ENCODE measurements at places on chromosomes 1 and 21. TPM values are rescaled to one million over a fixed set of nuclear protein-coding genes. Genes with fewer than 3 reads are reported as not detected.

Gene NPPA
- total RNA-seq: not detected

Gene CDC42
- 298 TPM for total RNA-seq

Gene TIE1
- total RNA-seq: not detected

Gene MMEL1
- 0.97 TPM for total RNA-seq

Gene ACKR1
- not detected for total RNA-seq

Gene SLAMF9
- not detected for total RNA-seq

Gene KCNE2
- not detected for total RNA-seq

Gene CBR1
- 54.1 TPM for total RNA-seq

Gene CACNA1S
- not detected for total RNA-seq

Gene KRTAP22-2
- total RNA-seq: not detected

Gene ZNF687
- total RNA-seq: 27.2 TPM

Gene SERTAD4
- not detected for total RNA-seq

Gene RFX5
- total RNA-seq: 50.4 TPM

Gene SMIM1
- 4.2 TPM for total RNA-seq

Gene CD53
- 244 TPM for total RNA-seq

Gene OVAAL
- total RNA-seq: not detected

GRCh38 chr1:18192974-18193373 lies 85.4 kb downstream of the IGSF21 start:
- no peak for DNase-seq

DNA sequence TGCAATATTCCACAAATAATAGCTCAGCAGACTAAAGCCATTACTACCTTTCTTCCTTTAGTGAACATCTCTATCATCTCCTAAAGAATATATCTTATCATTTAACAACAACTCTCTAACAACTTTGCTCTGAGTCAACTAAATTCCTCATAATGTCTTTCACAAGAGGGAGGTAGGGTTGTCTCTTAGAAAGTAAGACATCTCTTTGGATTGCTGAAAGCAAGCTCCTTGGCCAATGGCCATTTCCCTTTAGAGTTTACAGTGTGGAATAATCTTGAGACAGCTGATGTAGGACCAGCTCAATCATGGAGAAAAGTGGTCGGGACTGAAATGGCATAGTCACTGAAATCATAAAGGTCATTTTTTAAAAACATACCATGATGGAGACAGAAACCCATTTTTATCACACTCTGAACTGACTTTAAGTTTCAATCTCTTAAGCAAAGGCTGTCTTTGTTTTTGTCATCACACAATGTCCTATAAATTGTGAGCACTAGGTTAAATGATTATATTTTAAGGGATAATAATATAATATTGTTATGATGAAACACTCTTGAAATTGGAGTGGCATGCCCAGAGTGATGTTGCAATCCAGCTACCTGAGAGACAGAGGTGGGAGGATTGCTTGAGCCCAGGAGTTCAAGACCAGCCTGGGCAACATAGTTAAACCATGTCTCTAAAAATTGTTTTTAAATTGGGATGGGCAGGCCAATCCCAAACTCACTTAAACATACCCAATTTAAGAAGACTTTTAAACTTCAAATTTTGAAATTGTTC lies 91.1 kb downstream of the SLC44A5 start:
- no peak for DNase-seq

DNA sequence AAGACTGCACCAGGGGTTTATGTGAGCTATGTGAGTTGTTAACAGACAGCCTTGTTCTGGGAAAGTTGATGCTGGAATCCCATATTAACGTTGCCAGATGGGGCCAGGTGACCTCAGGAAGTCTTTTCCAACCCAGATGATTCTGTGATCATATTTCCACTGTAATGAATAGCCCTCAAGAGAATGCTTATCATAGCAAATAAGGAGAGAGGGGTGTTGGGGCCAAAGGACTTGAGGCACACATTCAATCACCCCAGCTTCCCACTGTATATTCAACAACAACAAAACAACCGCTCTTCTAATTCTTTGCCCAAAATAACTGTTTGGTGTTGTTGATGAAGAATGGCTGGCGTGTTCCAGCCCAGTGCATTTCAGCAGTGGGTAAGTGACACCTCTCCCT lies 14.1 kb downstream of the ZNF697 start:
- no peak for DNase-seq

- DNase-seq: no peak
Observed at GRCh38 chr1:6874298-6874697, 89.0 kb downstream of the CAMTA1 start.

DNA sequence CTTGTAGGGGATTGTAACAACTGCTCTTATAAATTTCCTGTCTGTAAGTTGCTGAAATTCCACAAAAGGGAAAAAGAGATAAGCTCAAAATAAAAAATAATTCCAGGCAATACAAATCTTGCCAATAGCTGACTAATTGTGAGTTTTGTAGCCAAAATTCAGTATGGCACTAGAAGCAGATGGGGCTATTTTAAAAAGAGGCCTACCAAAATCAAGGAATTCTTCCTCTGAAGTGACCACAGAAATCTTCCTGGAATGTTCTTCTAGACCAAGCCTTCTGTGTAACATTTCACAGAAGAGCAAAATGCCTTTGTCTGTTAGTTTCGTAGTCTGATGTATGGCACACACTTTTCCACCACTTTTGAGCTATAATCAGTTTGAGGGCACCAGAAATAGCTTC lies 127.6 kb downstream of the CYYR1 start:
- no peak for DNase-seq

- peak; percentile 45 for DNase-seq
Observed at GRCh38 chr1:11273595-11274234, 717 bp downstream of the UBIAD1 start.

DNA sequence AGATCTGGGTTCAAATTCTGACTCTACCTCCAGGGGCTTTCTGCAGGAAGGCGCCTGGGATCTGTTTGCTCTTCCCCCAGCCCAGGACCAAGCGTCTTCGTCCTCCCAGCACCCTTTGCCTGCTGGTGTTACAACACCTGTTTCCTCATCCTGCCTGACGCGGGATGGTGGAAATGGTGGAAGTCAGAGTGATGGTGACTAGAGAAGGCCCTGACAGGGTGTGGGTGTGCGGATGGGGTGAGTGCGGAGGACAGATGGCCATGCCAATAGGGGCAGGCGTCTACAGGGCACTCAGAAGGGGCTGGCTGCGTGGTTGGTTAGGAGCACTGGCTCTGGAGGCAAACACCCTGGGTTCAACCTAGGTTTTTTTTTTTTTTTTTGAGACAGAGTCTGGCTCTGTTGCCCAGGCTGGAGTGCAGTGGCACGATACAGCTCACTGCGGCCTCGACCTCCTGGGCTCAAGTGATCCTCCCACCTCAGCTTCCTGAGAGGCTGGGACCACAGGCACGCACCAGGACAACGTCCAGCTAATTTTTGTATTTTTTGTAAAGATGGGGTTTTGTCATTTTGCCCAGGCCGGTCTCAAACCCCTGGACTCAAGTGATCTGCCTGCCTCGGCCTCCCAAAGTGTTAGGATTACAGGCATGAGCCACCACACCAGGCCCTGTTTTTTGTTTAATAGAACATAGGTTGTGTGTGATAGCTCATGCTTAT lies 1.5 kb downstream of the THEMIS2 start:
- no peak for DNase-seq

DNA sequence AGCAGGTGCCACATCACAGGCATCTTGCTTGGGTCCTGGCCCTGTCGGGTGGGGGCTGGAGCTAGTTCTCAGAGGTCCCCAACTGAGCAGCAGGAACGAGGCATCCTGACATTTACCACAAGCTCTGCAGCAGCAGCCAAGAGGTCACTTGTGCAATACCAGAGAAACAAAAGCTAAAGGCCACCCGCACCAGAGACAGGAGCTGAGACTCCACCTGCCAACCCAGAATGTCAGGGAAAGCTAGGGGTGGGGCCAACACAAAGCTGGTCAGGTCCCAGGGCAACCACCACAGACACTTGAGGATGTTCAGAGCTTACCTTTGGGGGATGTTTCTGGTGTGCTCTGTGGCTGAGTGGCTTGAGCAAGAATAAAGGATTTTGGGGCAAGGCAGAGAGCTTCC lies 13.6 kb upstream of the SYT6 start:
- no peak for DNase-seq

GRCh38 chr1:33842348-33842747 lies 21.5 kb upstream of the HMGB4 start:
- no peak for DNase-seq

GRCh38 chr21:41908829-41909228 lies 29.7 kb upstream of the PRDM15 start:
- no peak for DNase-seq

DNA sequence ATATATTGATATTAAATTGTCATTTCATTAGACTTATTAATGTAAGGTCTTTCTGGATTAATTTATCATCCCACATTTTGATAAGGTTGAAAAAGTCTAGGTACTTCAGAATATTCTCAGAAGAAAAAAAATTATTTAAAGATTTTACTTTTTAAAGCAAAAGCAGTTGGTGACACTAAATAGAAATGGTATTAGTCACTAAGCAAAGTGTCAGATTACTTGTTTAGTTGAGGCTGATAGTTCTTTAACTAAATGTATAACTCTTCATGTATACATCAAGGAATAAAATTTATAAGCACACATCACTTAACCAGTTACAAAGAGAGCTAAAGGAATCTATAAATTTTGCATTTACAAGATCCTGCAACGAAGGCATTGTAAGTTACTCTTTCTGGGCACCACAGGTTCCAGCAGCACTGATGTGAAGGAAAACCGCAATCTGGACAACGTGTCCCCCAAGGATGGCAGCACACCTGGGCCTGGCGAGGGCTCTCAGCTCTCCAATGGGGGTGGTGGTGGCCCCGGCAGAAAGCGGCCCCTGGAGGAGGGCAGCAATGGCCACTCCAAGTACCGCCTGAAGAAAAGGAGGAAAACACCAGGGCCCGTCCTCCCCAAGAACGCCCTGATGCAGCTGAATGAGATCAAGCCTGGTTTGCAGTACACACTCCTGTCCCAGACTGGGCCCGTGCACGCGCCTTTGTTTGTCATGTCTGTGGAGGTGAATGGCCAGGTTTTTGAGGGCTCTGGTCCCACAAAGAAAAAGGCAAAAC lies 101.1 kb downstream of the ADARB1 start:
- no peak for DNase-seq

GRCh38 chr1:41365320-41365633 lies 4.0 kb downstream of the FOXO6 start:
- DNase-seq: no peak

GRCh38 chr1:98467586-98467985 lies 193.9 kb upstream of the SNX7 start:
- no peak for DNase-seq

GRCh38 chr1:247829656-247830055 lies 5.7 kb upstream of the OR14A16 start:
- DNase-seq: no peak

DNA sequence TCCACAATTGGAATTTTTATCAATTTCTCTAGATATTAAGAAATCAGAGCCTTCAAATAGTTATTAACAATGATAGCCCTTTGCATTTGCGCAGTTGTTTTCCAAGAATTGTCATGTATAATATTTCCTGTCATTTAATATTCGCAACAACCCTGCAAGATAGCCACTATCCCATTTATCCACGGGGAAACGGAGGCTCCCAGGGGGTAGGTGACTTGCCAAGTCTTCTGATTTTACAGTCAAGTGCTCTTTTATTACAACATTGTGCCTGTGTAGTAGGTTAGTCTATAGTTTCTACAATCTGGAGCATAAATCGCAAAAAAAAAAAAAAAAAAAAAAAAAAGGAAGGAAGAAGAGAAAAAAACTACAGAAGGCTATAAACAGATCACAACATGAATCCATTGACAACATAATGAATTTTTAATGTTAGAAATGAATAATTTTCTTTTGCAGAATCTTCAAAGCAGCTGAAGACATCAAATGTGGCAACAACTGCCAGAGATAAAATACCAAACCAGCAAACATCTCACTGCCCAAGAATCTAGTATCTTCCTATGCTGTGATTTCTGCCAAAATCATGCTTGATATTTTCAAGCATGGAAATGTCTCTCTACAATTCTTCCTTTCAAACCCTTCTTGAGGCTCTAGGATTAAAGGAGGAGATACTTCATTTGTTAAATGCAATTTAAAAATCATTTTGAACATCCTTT lies 125.5 kb downstream of the PTPN14 start:
- DNase-seq: no peak

- DNase-seq: no peak
Observed at GRCh38 chr1:3004285-3005205, 16.7 kb upstream of the ACTRT2 start.

- DNase-seq: no peak
Observed at GRCh38 chr21:34298534-34299167, 65.2 kb upstream of the KCNE2 start.

DNA sequence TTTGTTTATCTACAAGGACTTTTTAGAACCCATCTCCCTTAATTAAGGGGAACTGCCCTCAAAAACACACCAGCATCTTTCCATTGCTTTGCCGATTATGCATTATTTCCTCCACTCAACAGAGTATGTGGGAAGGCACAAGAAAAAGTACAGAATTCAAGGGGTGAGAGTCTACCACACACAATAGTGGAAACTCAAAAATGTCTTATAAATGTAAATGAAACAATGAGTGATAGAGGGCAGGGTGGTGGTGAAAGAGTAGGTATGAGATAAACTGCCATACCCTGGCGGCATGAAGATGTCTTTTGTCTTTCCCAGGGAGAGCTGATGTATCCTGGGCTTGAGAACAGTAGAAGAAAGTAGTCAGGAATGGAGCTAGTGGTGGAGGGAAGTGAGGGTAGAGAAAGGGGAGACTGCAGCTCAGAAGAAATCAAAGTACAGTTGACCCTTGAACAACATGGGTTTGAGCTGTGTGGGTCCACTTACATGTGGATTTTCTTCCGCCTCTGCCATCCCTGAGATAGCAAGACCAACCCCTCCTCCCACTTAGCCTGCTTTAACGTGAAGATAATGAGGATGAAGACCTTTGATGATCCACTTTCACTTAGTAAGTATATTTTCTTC lies 24.4 kb downstream of the CD58 start:
- no peak for DNase-seq

- no peak for DNase-seq
Observed at GRCh38 chr1:40313958-40314720, 2.9 kb downstream of the COL9A2 start.

GRCh38 chr1:48019714-48020315 lies 22.6 kb upstream of the TRABD2B start:
- DNase-seq: no peak

- peak; percentile 16 for DNase-seq
Observed at GRCh38 chr1:58812926-58813325, 29.1 kb upstream of the JUN start.

DNA sequence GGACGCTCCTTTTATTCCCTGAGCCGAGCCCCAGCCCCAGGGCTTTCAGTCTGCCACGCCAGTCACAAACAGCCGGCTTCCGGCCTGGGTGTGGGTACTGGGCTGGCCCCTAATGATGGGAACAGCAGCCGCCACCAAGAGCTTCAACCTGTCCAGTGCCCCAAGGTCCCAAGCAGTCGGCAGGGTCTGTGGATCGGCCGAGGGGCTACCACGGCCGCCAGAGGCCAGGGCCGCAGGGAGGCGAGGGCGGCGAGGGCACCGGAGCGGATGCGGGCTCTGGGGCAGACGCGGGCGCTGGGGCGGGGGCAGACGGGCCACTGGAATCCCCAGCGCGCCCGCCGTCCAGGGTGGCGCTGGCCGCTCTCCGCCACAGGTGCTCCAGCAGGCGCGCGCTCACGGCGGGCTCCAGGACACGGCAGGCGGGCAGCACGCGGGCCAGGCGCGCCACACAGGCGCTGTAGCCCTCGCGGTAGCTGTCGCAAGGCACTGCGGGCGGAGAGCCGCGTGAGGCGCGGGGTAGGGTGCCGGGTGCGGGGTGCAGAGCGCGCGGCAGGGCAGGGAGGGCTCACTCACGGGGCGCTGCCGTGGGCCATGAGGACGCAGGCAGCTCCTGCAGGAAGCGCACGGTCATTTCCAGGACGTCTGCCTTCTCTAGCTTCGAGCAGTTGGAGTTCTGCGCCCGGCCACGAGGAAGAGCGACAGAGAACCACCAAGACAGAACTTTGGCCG lies 887 bp downstream of the HES2 start:
- DNase-seq: no peak

GRCh38 chr1:8941906-8942305 lies 3.8 kb upstream of the CA6 start:
- no peak for DNase-seq
